Thyroid gland (tissue), 4 donors: ENCODE measurements at places on chromosomes 6 and 20. TPM values are rescaled to one million over a fixed set of nuclear protein-coding genes. Genes with fewer than 3 reads are reported as not detected.

RSPH4A gene
- total RNA-seq: 1.5 TPM

- H3K27me3 ChIP-seq: no peaks in the 10 kb centered on the region
- H3K36me3 ChIP-seq: no peaks in the 10 kb centered on the region
- no peak for DNase-seq
- no peak overlapping the region for H3K4me3 ChIP-seq
- H3K4me1 ChIP-seq: peaks cover 14% of the 10 kb centered on the region
These were observed 100.3 kb downstream of the ARHGAP18 start for GRCh38 chr6:129609635-129610034.

- peaks cover 32% of the 10 kb centered on the region for H3K4me1 ChIP-seq
- no peak overlapping the region for H3K27ac ChIP-seq
These were observed 275.8 kb upstream of the PRDM1 start for GRCh38 chr6:105810105-105810921.

DNA sequence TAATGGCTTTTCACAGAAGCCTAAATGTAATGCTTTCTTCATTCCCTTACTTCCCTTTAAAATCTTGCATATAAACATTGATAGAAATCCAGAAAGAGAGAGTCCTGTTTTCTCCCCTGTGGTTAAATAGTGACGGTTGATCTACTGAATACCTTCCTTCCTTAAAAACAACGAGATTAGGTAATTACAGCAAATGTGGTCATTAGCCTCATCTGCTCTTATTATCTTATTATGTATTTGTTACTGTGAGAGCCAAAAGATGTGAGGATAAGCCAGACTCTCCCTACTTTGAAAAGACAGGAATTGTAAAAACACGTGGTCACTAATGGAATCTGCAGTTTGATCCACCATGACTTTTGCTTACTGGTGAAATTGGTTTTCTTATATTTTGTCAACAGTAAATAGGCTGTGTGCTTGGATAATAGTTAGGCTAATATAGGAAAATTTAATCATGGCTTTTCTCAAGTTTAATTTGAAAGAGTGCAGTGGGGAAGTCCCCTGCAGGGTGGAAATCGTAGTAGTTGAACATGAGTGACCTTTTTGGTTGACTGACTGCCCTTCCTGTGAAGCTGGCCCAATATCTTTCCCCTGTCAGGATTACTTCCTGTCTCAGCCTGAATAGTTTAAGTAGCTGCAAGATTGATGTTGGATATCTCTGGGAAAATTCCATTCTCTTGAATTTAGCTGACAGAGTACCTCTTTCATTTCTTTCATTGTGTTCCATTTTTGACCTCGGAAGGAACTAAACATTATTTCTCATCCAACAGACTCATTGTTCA is 62.8 kb downstream of the JARID2 start:
- no peak for DNase-seq
- H3K27me3 ChIP-seq: no peaks in the 10 kb centered on the region

DNA sequence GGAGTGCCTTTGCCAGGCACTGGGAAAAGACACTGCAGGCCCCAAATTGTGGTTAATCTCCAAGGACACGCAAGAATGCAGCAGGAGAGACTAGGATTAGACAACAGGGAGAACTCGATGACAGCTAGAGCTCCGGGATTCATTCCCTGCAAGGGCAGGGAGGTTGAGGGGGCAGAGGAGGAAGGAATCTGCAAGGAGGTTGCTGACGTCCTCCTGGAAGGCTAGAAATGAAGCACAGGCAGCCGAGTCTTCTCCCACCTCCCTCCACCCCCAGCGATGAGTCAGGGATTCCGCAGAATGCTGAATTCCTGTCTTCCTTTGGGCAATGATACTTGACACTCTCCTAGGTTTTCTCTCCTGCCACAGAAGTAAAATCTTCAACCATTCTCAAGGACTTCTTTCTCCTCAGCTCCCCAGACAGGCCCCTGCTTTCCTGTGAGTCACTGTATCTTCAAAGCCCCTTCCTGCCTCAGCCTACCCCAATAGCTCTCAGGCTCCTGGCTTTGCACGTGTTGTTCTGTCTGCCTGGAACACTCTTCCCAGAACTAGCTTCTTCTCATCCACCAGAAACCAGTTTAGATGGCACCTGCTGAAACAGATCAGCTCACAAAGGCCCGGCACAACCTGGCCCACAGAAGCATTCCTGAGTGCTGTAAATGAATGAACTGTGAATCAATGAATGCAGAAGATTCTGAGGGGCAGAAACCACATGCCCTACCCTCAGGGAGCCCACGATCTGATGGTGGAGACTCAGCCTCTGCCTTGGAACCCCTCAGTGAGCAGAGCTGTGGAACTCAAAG is 85.6 kb downstream of the MRPL14 start:
- no peaks in the 10 kb centered on the region for H3K36me3 ChIP-seq
- no peak overlapping the region for H3K4me3 ChIP-seq
- no peak overlapping the region for H3K27ac ChIP-seq
- no peaks in the 10 kb centered on the region for H3K27me3 ChIP-seq
- peaks cover 5% of the 10 kb centered on the region for H3K4me1 ChIP-seq

- no peak overlapping the region for H3K4me3 ChIP-seq
- no peaks in the 10 kb centered on the region for H3K27me3 ChIP-seq
- no peaks in the 10 kb centered on the region for H3K36me3 ChIP-seq
- no peak for DNase-seq
- no peak overlapping the region for H3K27ac ChIP-seq
- H3K4me1 ChIP-seq: no peaks in the 10 kb centered on the region
These were observed 273.5 kb upstream of the RUNX2 start for GRCh38 chr6:45054610-45055009.

UCKL1 gene
- 34.9 TPM for total RNA-seq

CAGE1 gene
- total RNA-seq: 0.20 TPM

RBBP9 gene
- total RNA-seq: 106 TPM

DNA sequence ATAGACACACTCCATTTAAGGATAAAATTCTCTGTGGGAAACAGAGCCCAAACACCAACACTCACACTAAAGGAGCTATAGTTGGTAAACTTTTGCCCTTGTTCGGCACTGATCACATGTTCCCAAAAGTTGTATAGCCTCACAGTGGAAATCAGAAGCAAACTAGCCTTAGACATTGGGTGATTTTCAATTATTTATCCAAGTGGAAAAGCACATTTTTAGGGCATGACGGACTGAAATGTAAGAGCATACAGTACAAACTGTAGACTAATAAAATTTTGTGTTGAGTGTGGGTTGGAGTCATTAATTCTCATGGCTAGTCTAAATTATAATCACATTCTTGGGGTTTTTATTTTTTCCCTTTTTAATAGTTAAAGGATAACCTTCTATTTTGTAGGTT is 202.4 kb downstream of the MOXD1 start:
- no peaks in the 10 kb centered on the region for H3K36me3 ChIP-seq
- H3K27me3 ChIP-seq: no peaks in the 10 kb centered on the region
- no peak for DNase-seq
- no peak overlapping the region for H3K27ac ChIP-seq
- H3K4me3 ChIP-seq: no peak overlapping the region
